ENCODE measurements at places on chromosomes 4 and X. TPM values are rescaled to one million over a fixed set of nuclear protein-coding genes. Genes with fewer than 3 reads are reported as not detected.

DNA sequence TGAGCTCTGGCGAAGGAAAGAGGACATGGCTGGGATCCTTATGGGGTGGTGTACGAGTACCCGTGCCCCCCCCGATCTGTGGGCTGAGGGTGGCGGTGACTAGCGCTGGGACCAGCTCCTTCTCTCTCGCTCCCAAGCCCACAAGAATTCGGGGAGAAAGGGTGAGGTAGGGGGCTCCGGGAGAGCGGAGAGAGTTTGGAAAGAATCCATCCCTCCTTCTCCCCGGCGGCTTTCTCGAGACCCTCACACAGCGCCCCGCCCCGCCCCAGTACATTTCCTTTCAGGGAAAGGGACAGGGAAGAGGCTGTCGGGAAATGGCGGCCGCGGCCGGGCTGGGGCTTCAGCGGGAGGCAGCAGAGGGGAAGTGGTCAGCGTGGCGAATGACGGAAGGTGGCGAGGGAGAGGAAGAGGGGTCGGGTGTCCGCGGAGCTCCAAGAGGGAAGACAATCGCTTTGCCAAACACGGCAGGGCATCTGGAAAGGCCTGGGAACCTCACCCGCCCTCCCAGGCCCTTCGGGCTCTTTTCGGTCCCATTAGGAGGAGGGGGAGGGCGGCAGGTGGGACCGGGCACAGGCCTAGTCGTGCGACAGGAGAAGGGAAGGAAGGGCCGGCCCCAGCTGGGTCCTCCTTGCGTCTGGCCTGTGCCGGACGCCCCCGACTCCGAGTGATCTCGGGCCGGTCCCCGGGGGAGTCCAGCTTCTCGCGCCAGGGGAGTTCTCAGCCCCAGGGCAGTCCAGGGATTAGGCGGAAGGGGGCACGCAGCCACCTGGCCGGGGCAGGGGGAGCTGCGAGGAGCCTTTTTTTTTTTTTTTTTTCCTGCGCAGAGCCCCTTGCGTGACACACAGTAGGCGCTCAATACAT is 10.2 kb downstream of the HNRNPH2 start:
- H3K27ac ChIP-seq: peak overlapping the region; percentile 96
- peaks cover 5% of the 10 kb centered on the region for H3K4me1 ChIP-seq
- peaks cover 1% of the 10 kb centered on the region for H3K27me3 ChIP-seq
- DNase-seq: peak; percentile 77
- no peaks in the 10 kb centered on the region for H3K36me3 ChIP-seq

DNA sequence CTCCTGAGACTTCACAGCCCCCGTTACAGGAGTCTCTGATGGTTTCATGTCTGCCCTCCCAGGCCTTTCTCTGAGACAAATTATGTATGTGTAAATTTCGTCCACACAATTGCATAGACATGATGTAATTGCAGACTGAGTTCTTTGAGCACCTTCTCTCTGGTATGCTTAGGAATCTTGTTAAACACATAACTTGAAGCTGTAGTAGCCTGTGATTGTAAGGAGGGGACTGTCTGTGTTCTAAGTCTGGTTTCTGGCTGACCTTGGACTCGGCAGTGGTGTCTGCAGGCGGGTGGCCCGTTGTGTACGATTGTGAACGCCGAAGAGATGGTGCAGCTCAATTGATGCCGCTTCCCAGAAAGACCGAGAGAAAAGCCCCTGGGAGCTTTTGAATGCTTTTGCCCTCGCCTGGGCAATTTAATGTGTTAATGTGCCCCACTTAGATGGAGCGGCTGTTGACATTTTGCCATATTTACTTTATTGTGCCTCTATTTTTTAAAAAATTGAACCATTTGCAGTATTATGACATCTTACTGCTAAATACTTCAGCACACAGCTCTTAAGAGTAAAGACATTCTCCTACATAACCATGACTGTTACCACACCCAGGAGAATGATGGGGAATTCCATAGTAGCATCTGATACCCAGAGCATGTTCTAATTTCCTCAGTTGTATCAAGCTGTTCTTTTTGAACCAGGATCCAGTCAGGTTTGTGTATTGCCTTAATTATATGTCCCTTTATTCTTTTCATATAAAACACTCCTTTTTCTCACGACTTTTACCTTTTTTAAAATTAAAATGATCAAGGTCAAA is 58.4 kb upstream of the TADA2B start:
- peaks cover 6% of the 10 kb centered on the region for H3K36me3 ChIP-seq
- H3K27me3 ChIP-seq: peaks cover 8% of the 10 kb centered on the region
- H3K4me1 ChIP-seq: peaks cover 48% of the 10 kb centered on the region
- DNase-seq: peak; percentile 52
- H3K27ac ChIP-seq: peak overlapping the region; percentile 93

GRCh38 chrX:109190542-109190941 is 291.3 kb downstream of the GUCY2F start:
- no peak overlapping the region for H3K27ac ChIP-seq
- DNase-seq: no peak
- no peaks in the 10 kb centered on the region for H3K36me3 ChIP-seq
- no peaks in the 10 kb centered on the region for H3K27me3 ChIP-seq
- no peak overlapping the region for H3K4me3 ChIP-seq
- no peaks in the 10 kb centered on the region for H3K4me1 ChIP-seq

The MAGEC1 gene
- not detected for total RNA-seq

- no peak overlapping the region for H3K4me3 ChIP-seq
- H3K27me3 ChIP-seq: no peaks in the 10 kb centered on the region
- H3K4me1 ChIP-seq: no peaks in the 10 kb centered on the region
- DNase-seq: no peak
- no peaks in the 10 kb centered on the region for H3K36me3 ChIP-seq
- H3K27ac ChIP-seq: no peak overlapping the region
Observed at GRCh38 chrX:120380699-120381098, 18.8 kb downstream of the ATP1B4 start.

DNA sequence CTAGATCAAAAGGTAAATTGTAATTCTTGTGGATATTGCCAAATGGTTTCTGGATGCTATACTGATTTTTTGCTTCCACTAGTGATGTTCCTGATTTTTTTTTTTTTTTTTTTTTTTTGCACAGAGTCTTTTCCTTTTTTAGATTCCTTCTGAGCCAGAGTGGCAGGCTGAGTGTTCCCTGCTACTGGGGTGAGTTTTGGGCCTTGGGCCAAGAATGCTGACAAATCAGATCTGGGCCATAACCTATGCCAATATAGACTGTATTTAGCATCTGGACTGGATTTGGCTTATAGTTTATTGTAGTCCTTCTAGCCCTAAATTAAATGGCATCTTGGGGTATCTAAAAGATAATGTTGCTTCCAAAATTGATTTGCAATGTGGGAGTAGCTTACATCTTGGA is 52.8 kb downstream of the REPS2 start:
- H3K27me3 ChIP-seq: no peaks in the 10 kb centered on the region
- H3K36me3 ChIP-seq: no peaks in the 10 kb centered on the region
- no peaks in the 10 kb centered on the region for H3K4me1 ChIP-seq
- DNase-seq: no peak

DNA sequence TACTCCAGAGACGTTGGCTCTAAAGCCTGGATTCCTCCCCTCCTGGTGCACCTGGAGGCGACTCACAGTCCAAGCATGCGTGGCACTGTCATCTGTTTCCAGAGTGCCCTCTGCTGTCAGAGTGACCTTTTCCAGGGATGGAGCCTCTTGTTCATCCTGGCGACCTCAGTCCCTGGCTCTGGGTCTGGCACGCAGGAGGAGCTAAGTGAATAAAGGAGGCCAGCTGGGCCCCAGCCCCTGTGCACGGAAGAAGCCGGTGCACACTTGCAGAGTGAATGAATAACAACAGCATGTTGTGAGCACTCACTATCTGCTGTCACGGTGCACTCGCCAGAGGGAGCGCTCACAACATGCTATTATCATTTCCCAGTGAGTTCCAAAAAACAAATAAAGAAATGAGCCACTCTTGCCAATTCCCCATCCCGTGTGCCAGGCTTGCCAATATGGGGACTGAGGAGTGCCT is 27.8 kb upstream of the PSAPL1 start:
- H3K27ac ChIP-seq: no peak overlapping the region
- peaks cover 6% of the 10 kb centered on the region for H3K27me3 ChIP-seq
- DNase-seq: peak; percentile 25
- H3K4me3 ChIP-seq: no peak overlapping the region
- H3K36me3 ChIP-seq: no peaks in the 10 kb centered on the region

The MBTPS2 gene
- total RNA-seq: 22.3 TPM

GRCh38 chr4:168587411-168588125 is 90.7 kb downstream of the PALLD start:
- no peaks in the 10 kb centered on the region for H3K27me3 ChIP-seq
- H3K4me1 ChIP-seq: no peaks in the 10 kb centered on the region
- DNase-seq: no peak
- no peak overlapping the region for H3K27ac ChIP-seq

DNA sequence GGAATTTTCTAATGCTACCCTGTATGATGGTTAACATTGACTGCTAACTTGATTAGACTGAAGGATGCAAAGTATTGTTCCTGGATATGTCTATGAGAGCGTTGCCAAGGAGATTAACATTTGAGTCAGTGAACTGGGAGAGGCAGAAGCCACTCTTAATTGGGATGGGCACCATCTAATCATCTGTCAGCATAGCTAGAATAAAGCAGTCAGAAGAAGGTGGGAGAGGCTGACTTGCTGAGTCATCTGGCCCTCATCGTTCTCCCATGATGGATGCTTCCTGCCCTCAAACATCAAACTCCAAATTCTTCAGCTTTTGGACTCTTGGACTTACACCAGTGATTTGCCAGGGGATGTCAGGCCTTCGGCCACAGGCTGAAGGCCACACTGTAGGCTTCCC is 878.5 kb downstream of the PCDH7 start:
- H3K27ac ChIP-seq: no peak overlapping the region
- no peaks in the 10 kb centered on the region for H3K36me3 ChIP-seq
- DNase-seq: no peak

The COX7B gene
- 188 TPM for total RNA-seq

The CTPS2 gene
- total RNA-seq: 29.0 TPM

- no peak for DNase-seq
- H3K27ac ChIP-seq: no peak overlapping the region
- peaks cover 14% of the 10 kb centered on the region for H3K36me3 ChIP-seq
- H3K4me1 ChIP-seq: no peaks in the 10 kb centered on the region
- peaks cover 2% of the 10 kb centered on the region for H3K27me3 ChIP-seq
Observed at GRCh38 chr4:81019006-81019405, 11.5 kb upstream of the BMP3 start.

The FRMD7 gene
- not detected for total RNA-seq

The FGF13 gene
- total RNA-seq: 34.2 TPM

The SMIM20 gene
- 19.6 TPM for total RNA-seq

- H3K27ac ChIP-seq: no peak overlapping the region
- H3K36me3 ChIP-seq: no peaks in the 10 kb centered on the region
- no peak for DNase-seq
- no peak overlapping the region for H3K4me3 ChIP-seq
Observed at GRCh38 chr4:176833400-176834175, 40.9 kb upstream of the VEGFC start.

DNA sequence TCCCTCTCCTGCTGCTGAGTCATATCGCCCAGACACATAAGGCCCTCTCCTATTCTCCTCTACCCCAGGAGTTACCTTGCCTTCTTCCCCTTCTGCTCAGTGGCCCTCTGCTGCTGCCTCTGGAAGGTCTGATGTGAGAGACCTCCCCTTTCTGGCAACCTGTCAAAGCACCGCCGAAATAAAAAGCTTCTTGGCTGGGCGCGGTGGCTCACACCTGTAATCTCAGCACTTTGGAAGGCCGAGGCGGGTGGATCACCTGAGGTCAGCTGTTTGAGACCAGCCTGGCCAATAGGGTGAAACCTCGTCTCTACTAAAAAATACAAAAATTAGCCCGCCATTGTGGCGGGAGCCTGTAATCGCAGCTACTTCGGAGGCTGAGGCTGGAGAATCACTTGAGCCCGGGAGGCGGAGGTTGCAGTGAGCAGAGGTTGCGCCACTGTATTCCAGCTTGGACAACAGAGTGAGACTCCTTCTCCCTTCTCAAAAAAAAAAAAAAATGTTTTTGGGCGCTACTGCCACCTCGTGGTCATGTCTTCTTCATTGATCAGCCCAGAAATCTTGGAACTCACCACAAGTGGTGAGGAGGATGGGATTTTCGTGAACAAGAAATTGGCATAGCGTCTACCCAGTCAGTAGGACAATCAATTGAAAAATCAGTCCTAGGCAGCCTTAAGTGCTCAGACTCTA is 8.6 kb upstream of the ZXDA start:
- no peak overlapping the region for H3K27ac ChIP-seq
- no peaks in the 10 kb centered on the region for H3K36me3 ChIP-seq
- DNase-seq: no peak
- H3K4me1 ChIP-seq: no peaks in the 10 kb centered on the region

The GJB1 gene
- total RNA-seq: not detected

The ZCCHC18 gene
- total RNA-seq: 12.1 TPM

GRCh38 chr4:72938516-72938915 is 131.0 kb downstream of the COX18 start:
- H3K4me3 ChIP-seq: no peak overlapping the region
- DNase-seq: no peak
- H3K27me3 ChIP-seq: no peaks in the 10 kb centered on the region
- no peaks in the 10 kb centered on the region for H3K4me1 ChIP-seq
- no peak overlapping the region for H3K27ac ChIP-seq

The MRFAP1 gene
- total RNA-seq: 226 TPM

GRCh38 chr4:29220761-29221160 is 1499.4 kb upstream of the PCDH7 start:
- H3K36me3 ChIP-seq: no peaks in the 10 kb centered on the region
- DNase-seq: no peak
- H3K4me3 ChIP-seq: no peak overlapping the region
- no peak overlapping the region for H3K27ac ChIP-seq

- H3K4me3 ChIP-seq: no peak overlapping the region
- H3K27ac ChIP-seq: no peak overlapping the region
Observed at GRCh38 chrX:72069350-72070160, 62.2 kb downstream of the RTL5 start.

GRCh38 chr4:14078326-14078725 is 450.8 kb upstream of the BOD1L1 start:
- no peak overlapping the region for H3K4me3 ChIP-seq
- H3K4me1 ChIP-seq: no peaks in the 10 kb centered on the region
- no peaks in the 10 kb centered on the region for H3K27me3 ChIP-seq
- no peak for DNase-seq
- H3K36me3 ChIP-seq: no peaks in the 10 kb centered on the region

Measured in glutamatergic neuron (in vitro differentiated cells).